AG09309 (cell line): ENCODE measurements at places on chromosomes 16 and 17.

DNA sequence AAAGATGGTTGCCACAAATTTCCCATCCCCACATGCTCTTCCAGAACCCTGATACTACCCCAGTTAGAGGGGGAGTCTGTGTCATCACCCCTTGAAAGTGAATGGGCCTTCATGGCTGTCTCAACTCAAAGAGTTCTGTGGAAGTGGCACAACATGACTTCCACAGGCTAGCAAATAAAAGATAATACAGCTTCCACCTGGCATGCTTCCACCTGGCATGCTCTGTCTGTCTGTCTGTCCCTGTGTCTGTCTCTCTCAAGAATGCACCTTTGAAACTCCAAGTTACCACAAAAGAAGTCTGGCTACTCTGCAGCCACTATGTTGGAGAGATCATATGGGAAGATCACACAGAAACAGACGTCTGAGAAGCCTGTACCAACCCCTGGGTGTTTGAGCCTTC, 35.0 kb downstream of the CFDP1 start:
- DNase-seq: no peak

DNA sequence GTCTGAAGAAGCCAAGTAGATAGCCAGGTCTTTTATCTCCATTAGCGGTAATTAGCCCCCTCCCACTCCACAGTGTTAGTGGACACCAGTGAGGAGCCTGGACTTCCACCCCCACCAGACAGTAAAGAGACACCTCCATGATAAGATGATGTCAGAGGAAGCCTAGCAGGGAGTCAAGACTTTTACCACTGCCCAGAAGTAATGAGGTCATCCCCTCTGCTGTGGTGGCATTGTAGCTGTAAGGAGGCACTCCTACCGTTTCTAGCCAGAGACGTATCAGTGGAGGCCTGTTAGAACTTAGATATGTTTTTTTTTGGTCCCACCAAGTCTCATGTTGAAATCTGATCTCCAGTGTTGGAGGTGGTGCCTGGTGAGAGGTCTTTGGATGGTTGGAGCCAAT, 38.1 kb downstream of the PIK3R5 start:
- no peak for DNase-seq

GRCh38 chr17:45270828-45271418, 9.0 kb upstream of the SPATA32 start:
- no peak for DNase-seq

GRCh38 chr16:67145746-67146145, 5.1 kb downstream of the B3GNT9 start:
- DNase-seq: no peak

GRCh38 chr17:80257716-80258213, 2.9 kb upstream of the RNF213 start:
- DNase-seq: no peak
